ENCODE measurements at places on chromosomes 1 and 21. TPM values are rescaled to one million over a fixed set of nuclear protein-coding genes. Genes with fewer than 3 reads are reported as not detected.

NR0B2 gene
- total RNA-seq, result not detected

CYP4B1 gene
- not detected for total RNA-seq

ZNF672 gene
- 26.1 TPM for total RNA-seq

LDLRAD1 gene
- not detected for total RNA-seq

S100A14 gene
- 11.2 TPM for total RNA-seq

KRTAP21-2 gene
- not detected for total RNA-seq

KAZN gene
- 5.7 TPM for total RNA-seq

GLIS1 gene
- 2.7 TPM for total RNA-seq

ASCL5 gene
- total RNA-seq, result not detected

OR2T33 gene
- not detected for total RNA-seq

C1orf116 gene
- total RNA-seq, result 22.5 TPM

MYOC gene
- total RNA-seq, result not detected
